ENCODE measurements at places on chromosomes 3 and 15.

DNA sequence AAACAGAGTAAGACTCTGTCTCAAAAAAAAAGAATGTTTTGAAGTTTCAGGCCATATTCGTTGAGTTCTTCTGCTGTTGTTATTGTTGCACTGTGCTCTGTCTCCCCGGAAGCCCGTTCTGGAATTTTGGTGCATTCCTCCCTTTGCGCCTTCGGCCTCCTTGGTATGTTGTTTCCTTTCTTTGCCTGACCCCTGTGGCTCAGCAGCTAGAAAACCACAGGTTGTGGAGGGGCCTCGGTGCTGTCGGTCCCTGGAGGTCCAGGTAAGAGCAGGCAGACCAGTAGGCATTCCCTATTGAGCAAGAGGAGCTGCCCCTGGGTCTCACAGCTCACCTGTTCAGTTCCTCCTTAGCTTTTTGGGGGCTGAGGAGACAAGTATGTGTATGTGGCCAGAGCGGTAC, 51.0 kb upstream of the DLG1 start:
- no peak for DNase-seq

DNA sequence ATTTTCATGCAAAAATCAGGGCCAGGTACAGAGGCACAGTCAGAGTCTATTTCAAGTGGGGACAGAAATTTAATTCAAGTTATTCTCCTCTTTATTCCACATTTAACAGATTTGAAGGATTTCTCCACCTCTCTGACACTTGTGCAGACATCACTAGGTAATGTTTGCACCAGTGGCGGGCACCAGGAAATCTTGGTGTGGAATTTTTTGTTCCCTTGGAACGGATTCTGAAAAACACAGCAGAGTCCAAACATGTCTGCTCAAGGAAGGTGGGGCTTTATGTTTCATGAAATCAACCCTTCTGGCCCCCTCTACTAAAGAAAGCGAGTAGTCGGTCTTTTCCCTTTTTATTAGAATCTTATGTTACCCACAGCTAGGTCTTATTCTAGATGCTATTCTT, 271.2 kb upstream of the MDFIC2 start:
- DNase-seq, result no peak

DNA sequence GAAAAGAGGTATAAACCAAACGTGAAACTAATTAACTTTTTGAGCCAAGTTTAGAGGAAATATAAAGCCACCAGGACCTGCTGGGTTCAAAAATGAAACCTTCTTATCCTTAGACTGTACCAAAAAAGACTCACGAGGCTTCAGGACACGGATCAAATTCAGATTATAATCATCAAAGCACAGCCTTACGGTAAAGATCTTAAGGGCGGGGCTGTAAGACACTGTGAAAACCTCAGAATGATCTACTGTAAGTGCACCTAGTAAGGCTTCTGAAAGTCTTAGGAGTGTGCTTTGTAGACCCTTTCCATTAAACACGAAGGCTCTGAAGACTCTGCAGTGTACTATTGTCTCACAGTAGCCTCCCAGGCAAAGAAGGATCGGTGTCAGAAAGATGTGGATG, 26.8 kb downstream of the TARS3 start:
- DNase-seq, result no peak

- no peak for DNase-seq
These were observed 24.9 kb downstream of the NIPA2 start for GRCh38 chr15:22863356-22863755.

DNA sequence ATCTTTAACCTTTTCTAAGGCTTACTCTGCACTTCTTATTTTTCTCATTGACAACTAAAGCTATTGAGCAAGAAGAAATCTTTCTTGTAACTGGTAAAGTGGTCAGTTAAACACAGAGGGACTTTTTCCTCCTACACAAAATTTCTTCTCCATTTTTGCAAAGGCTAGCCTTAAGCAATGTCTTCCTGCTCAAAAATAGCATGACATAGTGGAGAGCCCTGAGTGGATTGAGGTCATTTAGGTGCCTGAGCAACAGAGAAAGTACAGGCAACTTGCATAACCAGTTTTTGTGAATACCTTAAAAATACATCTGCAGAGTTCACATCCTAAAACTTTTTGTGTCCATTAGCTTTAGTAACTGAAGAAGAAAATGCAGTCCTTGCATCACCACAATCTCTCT, 144.7 kb upstream of the TTC14 start:
- no peak for DNase-seq

GRCh38 chr15:92681141-92681631, 25.6 kb upstream of the FAM174B start:
- DNase-seq, result peak; percentile 21

Measured in kidney epithelial cell (primary cell).